AML-193 (cell line): ENCODE measurements at places on chromosomes 12 and 14.
A peak's percentile ranks its signal among the peaks of the same experiment; 100 is the strongest.

- DNase-seq = no peak
Measured at GRCh38 chr12:116172224-116172849, 105.2 kb downstream of the MED13L start.

DNA sequence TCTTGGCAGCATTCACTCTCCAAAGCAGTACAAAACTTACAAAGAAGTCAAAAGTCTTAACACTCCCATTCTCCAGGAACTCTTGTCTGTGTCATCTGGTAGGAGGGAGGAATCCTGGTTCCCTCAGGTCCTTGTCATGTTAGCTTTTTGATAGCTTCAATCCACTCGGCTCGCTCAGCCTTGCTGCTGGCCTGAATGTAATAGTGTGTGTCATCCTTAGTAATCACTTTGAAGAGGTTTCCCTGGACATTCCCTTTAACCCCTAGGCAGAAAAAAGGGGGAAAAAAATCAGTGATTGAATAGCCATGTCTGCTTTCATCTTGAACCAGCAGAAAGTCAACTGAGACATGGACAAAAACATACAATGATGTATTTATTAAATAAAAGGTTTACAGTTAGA is 24.8 kb downstream of the PLEK2 start:
- DNase-seq = no peak

DNA sequence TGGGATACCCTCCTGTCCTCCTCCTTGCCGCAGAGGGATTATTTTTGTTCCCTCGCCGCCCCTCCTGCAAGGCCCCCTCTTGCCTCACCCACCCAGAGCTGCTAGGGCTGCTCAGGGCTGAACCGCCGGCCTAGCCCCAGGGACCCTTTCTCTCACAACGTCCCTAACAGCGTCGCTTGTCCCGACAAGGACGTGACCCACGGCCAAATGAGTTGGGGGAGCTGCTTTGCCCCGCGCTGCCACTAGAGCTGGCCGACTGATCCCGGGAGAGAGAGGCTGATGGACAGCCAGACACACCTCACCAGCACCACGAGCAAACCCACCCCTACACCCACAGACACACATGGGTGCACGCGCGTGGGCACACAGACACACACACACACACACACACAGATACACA is 154.6 kb upstream of the ALG10B start:
- no peak for DNase-seq

GRCh38 chr12:27577688-27578087 is 53.7 kb downstream of the PPFIBP1 start:
- no peak for DNase-seq

DNA sequence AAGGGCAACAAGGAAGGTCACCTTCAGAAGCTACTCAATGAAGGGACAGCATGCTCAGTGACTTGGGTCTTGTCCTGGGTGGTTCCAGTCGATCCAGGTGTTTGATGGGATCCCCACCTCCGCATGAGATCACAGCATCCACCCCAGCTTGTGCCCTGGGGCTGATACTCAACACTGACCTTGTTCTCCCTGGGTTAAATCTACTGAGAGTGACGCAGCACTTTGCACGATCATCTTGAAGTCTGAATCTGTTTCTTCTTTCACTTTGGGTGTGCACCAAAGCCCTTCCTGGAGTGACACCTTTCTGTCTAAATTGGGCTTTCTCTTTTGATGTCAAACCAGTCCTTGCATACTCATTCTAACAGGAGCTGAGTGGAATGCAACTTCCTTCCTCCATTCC is 13.8 kb downstream of the NOS1 start:
- no peak for DNase-seq

- no peak for DNase-seq
Measured at GRCh38 chr12:109681986-109682707, 31.5 kb upstream of the FAM222A start.

- DNase-seq = no peak
Measured at GRCh38 chr12:41514907-41515306, 326.8 kb downstream of the PDZRN4 start.

GRCh38 chr12:6360578-6361490 is 14.5 kb downstream of the SCNN1A start:
- DNase-seq = no peak

DNA sequence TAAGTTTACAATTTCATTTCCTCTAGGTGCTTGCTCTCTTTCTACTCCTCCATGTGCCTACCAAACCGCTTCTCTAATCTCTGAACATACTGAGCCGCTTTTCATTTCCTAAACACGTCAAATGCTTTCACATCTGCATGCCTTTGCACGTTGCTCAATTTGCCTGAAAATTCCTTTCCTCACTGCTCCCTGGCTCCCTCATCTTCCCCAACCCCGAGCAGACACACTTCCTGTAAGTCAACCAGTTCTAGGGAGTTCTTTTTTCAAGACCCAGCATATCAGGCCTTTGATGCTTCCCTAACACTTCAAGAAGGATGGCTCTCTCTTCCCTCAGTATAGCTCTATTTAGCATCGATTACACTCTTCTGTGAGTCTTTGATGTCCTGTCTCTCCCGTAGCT is 50.3 kb downstream of the LMO3 start:
- DNase-seq = no peak

- no peak for DNase-seq
Measured at GRCh38 chr14:59090572-59090971, 97.9 kb upstream of the DAAM1 start.

DNA sequence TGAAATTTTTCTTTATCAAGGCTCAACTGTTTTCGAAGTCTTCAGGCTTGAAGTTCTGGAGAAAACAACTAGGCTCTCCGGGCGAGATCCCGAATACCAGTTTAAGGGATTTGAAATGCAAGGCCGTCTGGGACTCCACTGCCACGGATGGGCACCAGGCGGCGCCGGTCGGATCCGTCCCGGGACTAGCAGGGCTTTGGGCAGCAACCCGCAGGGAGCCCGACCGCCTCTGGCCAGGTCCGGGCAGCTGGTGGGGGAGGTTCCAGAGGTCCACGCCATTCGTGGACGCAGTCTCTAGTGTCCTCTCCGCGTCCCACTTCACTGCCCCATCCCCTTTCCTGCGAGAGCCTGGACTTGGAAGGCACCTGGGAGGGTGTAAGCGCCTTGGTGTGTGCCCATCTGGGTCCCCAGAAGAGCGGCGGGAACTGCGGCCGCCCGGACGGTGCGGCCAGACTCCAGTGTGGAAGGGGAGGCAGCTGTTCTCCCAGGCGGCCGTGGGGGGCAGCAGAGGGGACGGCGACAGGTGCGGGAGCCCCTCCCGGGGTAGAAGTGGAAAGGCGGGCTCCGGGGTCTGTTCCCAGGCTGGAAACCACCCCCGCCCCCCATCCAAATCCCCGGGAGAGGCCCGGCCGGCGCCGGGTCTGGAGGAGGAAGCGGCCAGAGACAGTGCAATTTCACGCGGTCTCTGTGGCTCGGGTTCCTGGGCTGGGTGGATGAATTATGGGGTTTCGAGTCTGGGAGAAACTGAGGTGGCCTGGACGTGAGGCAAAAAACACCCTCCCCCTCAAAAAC is 838 bp upstream of the ERBB3 start:
- DNase-seq = peak; percentile 63

DNA sequence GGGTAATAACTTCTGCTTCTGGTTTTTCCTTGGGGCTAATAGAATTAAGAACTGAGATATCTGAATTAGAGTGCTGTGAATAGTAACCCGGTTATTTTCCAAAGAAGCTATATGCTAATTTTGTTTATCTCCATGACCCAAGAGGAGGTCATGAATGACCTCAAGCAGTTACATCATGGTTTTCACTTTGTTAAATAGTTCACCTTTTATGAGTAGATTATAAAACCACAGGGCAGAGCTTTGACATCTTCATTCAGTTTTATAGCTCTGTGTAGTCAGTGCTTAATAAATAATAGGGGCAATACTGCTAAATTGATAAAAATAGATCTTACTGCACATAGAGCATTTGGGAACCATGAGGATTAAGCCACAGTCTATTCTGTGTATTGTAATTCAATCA is 462.2 kb downstream of the LRIG3 start:
- DNase-seq = no peak

- DNase-seq = no peak
Measured at GRCh38 chr12:19822476-19822875, 383.2 kb downstream of the AEBP2 start.

- DNase-seq = no peak
Measured at GRCh38 chr14:72201645-72202044, 269.4 kb downstream of the RGS6 start.

DNA sequence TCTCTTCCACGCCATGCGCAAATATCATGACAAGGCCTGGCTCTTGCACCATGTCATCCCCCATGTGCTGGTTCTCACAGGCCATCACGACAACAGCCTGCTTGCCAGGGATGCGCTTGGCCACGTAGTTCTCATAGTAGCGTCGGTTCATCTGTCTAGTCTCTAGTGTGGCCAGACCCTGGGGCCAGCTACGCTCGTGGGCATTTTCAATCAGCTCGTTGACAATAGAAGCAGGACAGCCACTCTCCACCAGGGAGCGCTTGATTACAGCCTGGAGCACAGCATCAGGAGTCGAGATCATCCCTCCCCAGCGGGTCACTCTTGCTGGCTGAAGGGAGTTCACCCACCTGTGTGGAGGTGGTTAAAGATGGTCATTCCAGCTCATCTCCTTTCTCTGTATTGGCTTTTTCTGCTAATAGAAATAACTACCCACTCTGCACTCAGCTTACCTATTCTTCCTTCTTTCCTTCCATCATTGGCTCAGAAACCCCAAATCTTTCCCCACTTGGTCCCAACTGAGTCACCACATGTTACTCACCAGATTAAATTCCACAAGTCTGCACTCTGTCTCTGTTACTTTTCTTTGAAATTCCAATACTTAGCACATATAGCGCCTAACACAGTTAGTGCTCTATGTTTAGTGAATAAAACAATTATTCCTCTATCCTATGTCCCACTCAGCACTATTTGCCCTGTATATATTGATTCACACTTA is 15.1 kb downstream of the RNF41 start:
- DNase-seq = peak; percentile 45

DNA sequence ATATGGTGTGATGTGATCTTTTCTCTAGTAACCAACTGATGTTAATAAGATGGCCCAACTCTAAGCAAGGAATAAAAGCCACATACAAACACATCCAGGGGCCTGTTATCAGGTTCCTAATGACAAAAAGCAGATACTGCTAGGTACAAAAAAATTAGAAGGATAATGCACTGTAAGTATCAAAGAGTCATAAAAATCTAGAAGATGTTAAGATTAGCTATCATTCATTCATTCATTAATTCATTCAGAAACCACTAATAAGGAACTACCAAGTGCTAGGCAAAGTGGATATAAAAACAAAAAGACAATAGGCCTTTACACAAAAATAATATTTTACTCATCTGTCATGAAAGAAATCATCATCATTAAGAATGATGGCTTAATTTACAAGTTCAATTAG is 21.6 kb downstream of the ATF7 start:
- DNase-seq = no peak

GRCh38 chr14:82689948-82690347 is 1156.3 kb upstream of the SEL1L start:
- DNase-seq = no peak

- no peak for DNase-seq
Measured at GRCh38 chr12:125382926-125383325, 317.7 kb downstream of the AACS start.

GRCh38 chr14:61531465-61532122 is 163.7 kb upstream of the HIF1A start:
- DNase-seq = no peak

- DNase-seq = no peak
Measured at GRCh38 chr12:67263471-67263870, 5.7 kb upstream of the CAND1 start.

DNA sequence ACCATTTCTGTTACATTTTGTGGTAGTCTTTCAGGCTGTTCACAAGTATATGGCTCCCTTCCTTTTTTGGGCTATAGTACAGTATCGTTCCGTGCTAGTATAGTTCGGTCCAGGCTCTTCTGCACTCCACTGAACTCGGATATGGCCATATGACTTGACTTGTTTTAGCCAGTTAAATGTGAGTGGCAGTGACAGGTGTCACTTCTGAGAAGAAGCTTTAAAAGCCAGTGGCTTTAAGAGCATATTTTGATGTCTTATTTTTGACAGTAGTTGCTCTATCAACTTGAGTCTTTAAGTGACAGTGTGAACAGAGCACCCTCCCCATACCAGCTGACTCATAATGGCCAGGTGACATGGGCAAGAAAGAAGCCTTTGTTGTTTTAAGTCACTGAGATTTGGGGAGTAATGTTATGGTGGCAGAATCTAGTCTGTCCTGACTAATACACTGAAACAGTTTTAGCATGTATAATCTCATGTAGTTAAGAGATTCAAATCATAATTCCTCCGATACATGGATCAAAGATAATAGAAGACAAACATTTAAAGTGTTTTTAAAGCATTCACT is 64.6 kb downstream of the ANO4 start:
- no peak for DNase-seq

DNA sequence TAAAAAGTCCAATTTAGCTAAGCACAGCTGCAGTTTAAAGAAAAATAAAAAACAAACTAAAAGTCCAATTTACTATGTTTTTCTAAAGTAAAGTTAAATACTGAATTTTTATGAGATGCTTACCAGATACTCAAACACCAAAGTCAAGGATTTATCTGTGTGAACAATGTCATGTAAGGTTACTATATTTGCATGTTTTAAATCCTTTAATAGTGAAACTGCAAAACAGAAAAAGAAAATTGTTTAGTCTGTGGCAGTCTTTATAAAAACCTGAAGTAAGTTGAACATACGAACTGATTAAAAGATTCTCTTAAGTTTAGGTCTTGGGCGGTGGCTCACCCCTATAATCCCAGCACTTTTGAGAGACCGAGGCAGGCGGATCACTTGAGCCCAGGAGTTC is 102.7 kb downstream of the CDK17 start:
- DNase-seq = no peak

DNA sequence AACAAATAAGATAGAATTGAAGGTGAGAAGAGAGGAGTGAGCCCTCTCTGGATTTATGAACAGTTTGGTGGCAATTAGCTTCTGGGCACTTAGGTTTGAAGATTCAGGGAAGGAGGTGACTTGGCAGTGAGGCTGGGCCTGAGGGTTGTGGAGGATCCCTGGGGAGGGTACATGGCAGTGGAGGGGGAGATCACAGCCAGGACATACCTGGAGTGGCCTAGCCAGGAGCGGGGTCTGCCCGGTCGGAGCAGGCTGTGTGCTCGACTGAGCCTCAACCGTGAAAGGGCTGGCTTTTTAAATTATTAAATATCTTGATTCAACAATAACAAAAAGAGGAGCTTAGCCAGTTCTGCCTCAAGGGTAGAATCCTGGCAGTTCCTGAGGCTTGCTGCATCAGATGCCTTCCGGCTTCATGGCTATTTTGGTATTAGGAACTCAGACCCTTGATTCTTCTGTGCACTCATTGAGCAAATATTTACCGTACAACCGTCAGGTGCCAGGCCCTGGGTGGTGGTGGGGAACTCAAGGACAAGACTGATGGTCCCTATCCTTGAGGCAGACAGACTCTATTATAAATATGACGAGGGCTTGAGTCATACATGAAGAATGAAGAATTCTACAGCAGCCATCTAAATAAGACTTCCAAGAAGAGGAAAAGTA is 73.4 kb downstream of the SPTB start:
- DNase-seq = no peak

- DNase-seq = no peak
Measured at GRCh38 chr12:13745111-13745860, 236.1 kb downstream of the GRIN2B start.

DNA sequence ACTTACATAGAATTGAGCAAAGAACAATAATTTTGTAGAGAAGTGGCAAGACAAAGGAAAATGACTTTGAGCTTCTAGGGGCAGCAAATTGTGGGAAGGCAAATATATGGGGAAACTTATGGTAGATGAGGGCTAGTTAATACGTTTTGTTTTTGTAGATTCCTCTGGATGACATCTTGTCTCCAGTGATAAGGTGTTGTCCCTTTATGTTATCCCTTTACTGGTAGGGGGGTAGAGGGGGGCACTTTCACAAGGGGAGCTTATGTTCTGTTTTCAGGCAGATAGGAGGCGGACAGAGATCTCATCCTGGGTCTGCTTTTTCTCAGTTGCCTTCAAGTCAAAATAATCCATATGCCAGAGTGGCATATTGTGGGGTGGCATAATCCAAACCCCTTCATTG is 106.5 kb upstream of the AMIGO2 start:
- no peak for DNase-seq
